NCI-H1930 (cell line): ENCODE measurements at places on chromosomes 12 and 14.

- no peak for DNase-seq
Observed at GRCh38 chr14:68359022-68359836, 433.6 kb downstream of the ZFP36L1 start.

GRCh38 chr14:31954991-31955390 is 122.1 kb upstream of the ARHGAP5 start:
- no peak for DNase-seq

DNA sequence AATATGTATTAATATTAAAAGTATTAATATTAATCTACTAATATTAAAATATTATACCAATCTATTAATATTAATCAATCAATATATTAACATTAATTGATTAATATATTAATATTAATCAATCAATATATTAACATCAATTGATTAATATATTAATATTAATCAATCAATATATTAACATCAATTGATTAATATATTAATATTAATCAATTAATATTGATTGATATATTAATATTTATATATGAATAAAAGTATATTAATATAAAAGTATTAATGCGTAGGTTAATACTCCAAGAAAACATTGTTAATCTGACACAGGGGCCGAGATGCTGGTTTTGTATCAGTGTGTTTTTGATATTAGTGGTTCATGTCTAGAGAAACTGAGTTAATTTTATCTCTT is 1430.1 kb upstream of the SEL1L start:
- DNase-seq: no peak

- no peak for DNase-seq
Observed at GRCh38 chr12:81992461-81992860, 233.3 kb upstream of the PPFIA2 start.

GRCh38 chr14:54654605-54655004 is 87.7 kb downstream of the SAMD4A start:
- DNase-seq: no peak

- DNase-seq: no peak
Observed at GRCh38 chr14:72699852-72700257, 194.0 kb downstream of the DPF3 start.

DNA sequence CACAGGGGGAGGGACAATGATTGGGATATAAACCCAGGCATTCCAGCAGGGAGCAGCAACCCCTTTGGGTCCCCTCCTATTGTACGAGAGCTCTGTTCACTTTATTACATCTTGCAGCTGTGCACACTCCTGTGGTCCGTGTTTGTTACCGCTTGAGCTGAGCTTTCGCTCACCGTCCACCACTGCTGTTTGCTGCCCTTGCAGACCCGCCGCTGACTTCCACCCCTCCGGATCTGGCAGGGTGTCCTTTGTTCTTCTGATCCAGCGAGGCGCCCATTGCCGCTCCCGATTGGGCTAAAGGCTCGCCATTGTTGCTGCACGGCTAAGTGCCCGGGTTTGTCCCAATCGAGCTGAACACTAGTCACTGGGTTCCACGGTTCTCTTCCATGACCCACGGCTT is 64.1 kb downstream of the E2F7 start:
- peak; percentile 7 for DNase-seq

GRCh38 chr14:74917178-74917543 is 5.9 kb downstream of the RPS6KL1 start:
- no peak for DNase-seq

DNA sequence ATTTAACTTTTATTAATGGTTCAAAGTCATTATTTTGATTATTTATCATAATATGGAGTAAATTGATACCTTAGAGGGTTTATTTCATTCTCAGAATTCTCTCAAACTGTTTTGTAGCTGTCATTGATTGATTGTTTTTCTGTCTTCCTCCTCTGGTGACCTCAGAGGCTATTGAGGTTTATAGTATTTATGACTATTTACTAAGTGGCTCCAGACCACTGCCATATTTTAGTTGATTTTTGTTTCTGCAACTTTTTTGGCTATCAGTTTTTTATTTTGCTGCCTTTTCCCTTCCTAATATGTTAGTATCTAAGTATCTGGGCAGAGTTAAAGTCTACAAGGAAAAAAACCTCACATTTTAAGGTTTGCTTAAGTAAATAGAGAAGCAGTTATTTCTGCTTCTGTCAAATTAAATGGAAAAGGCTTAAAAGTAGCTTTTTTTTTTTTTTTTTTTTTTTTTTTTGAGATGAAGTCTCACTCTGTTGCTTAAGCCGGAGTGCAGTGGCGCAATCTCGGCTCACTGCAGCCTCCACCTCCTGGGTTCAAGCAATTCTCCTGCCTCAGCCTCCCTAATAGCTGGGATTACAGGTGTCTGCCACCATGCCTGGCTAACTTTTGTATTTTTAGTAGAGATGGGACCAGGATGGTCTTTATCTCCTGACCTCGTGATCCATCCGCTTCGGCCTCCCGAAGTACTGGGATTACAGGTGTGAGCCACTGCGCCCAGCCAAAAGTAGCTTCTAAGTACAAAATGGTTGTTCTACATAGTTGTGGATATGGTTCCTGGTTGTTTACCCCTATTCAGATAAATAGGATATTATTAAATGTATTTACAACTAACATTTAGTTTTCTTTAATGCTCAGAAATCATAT is 8.2 kb downstream of the MDM2 start:
- DNase-seq: no peak

DNA sequence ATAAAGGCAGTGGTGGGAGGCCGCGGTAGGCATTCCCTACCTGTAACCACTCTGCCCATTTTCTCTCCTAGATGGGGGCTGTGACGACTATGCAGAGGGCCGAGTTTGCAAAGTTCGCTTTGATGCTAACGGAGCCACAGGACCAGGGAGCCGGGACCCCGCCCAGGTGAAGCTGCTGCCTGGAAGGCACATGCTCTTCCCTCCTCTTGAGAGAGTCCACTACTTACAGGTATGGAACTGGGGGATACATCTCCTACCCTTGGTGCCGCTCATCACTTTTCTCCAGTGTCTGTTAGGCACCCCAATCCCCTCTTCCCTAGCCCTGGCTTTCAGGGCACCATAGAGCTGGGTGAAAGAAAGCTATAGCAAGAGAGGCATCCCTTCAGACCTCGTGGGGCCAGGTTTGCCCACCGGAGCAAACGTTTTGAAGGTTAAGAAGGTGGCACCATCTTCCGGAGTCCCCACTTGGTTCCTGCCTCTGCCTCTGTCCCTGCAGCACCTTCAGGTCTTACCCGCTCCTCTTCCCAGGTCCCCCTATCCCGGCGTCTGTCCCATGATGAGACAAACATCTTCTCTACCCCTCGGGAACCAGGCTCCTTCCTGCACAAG is 2.0 kb upstream of the P3H3 start:
- DNase-seq: no peak

DNA sequence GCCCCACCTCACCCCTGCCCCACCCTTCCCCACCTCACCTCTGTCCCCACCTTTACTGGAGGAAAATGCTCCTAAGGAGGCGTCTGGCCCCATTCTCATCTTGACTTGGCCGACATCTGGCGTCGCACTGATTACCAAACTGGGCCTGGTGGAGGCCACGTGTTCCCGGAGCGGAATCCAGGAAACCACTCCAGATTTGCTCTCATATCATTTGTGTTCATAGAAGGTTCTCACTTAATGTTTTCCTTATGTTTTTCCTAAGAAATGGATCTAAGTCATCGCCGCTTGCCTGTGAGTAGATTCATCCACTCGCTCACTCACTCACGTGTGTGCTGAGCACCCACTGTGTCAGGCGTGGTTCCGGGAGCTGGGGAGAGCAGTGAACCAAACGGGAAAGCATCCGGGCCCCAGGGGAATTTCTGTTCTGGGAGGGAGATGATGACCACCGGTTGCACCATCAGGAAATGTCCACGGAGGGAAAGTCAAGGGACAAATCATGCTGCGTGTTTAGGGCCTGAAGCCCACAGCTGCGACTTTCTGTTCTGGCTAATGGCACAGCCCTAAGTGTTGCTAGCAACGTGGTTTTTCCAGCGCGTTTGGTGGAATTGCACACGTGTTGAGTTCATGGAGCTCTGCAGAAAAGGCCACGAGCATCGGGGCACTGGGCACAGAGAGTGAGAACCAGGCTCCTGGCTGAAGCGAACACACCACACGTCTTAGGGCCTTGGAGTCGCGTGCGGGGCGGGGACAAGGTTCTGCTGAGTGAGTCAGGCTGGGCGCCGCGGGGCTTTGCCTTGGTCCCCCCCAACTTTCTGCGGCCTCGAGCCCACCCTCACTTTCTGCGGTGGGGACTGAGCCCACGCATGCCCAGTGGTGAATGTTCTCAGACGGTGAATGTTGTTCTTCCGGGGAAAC is 57.7 kb downstream of the ADGRD1 start:
- no peak for DNase-seq

GRCh38 chr14:30058401-30058800 is 130.8 kb upstream of the PRKD1 start:
- DNase-seq: no peak

- no peak for DNase-seq
Observed at GRCh38 chr12:22684140-22685118, 59.5 kb downstream of the ETNK1 start.

- DNase-seq: no peak
Observed at GRCh38 chr12:14834509-14834908, 8.8 kb downstream of the ART4 start.

DNA sequence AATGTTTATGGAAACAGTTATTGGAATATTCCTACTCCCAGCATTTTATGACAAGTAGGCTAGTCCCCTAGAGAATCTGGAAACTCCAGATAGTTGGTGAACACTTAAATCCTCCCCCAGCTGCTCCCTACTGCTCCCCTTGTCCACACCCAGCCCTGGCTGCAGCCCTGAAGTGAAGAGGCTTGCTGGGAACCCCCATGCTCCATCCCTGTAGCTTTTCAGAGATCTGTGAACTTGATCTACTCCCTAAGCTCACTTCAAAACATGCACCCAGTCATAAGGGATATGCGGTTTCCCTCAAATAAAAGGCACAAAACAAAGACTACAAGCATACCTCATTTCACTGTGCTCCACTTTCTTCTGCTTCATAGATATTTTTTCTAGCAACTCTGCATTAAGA is 33.2 kb downstream of the EGLN3 start:
- DNase-seq: no peak

GRCh38 chr12:61701471-61701870 is 558.7 kb upstream of the USP15 start:
- no peak for DNase-seq

DNA sequence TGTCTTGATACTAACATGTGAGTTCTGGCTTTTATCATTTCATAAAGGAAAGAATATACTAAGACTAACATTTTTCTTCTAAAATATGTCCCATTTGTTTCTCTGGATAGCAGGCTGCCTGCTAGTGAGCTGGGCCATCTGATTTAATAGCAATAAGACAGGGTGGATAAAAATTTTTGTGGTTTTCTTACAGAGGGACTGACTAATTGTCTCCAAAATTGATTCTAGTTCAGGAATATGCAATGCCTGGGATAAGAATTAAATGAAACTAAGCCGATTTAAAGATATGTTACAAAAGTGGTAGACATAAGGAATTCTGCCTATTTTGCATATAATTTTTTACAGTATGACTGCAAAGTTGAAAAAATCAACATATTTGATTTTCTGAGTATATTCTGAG is 252.9 kb upstream of the NAV3 start:
- no peak for DNase-seq

- no peak for DNase-seq
Observed at GRCh38 chr14:58870961-58871360, 233.2 kb downstream of the DACT1 start.

DNA sequence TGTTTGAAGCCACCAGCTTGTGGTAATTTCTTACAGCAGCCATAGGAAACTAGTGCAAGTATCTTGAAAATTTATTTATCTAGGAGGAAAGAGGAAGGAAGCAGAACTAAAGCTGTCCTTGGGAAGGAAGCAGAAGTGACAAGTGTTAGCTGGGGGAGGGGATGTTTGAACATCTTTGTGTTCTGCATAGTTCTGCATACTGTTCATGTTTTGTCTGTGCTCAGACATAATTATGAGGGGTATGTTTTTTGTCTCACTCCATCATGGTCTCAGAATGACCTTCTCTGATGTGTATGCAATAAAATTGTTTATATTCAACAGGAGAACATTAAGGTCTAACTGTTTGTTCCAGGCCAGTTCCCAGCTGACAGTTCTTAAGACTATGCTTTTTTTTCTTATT is 606.5 kb downstream of the GALC start:
- DNase-seq: no peak

- DNase-seq: no peak
Observed at GRCh38 chr12:4280351-4281163, 7.0 kb downstream of the CCND2 start.

DNA sequence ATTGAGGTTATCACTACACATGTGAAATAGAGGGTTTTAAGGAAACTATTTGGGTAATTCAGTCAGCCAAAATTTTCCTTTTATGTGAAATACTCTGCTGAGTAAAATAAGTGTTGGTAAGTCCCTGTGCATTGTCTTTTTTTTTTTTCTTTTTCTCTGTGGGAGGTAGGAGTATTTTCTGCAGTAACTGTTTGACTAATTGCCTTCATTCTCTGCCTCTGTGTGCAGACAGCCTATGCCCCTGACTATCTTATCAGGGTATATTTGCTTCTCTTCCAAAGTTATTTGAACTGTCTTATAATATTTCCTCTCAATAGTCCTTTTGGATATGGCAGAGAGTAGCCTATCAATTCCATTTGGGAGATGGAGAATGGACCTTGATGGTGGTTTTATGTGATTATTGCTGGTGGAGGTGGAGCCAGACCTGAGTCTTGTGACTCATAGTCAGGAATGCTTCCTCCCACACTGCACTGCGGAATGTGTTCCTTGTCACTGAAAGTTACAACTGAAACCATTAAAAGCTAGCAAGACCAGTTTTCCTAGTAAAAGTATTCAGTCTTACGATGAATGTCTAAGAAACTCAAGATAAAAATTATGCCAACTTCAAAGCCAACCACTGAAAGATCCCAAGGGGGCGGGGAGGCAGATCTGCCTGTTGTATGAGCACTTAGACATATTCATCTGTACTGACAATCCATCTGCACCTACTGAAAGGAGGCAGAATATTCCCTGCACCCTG is 40.9 kb upstream of the STXBP6 start:
- no peak for DNase-seq

DNA sequence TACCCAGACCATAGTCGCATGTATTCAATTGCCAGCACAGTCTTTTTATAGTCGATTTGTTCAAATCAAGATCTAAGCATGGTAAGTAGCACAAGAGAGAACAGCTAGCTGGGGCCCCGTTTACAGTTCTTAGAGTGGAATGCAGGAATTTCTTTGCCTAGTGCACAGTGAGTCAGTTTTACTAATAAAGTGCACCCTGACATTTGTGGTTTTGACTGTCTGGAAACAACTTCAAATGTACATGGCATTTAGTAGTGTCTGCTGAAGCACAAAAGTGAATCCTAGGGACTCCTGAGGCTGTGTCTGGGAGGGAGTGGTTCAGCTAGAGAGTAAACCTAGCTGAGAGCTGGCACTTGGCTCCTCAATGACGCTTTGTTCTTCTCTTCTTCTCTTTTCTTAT is 64.9 kb downstream of the TMX1 start:
- no peak for DNase-seq

GRCh38 chr12:19915392-19916195 is 452.7 kb upstream of the PDE3A start:
- DNase-seq: peak; percentile 94

DNA sequence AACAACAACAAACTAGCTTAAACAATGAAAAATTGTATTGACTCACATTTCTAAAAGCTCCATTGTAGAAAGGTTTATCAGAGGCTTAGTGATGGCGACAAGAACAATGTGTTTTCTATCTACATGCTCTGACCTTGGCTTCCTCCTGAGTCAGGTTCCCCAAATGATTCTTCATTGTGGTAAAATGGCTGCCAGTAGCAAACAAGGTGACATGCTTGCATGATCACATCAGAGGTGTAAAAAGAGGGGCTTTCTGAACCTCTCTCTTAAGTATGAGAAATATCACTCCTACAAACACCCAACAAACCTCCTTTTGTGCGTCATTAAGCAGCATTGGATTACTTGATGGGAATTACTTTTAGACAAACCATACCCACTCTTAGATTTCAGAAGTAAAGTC is 252.4 kb upstream of the SYT1 start:
- DNase-seq: no peak
